ENCODE measurements at places on chromosomes 16 and 17.
A peak's percentile ranks its signal among the peaks of the same experiment; 100 is the strongest.

- DNase-seq, result no peak
These were observed 18.7 kb upstream of the ZNF750 start for GRCh38 chr17:82858376-82859126.

GRCh38 chr16:13923703-13924298 is 3.8 kb downstream of the ERCC4 start:
- DNase-seq, result peak; percentile 76

DNA sequence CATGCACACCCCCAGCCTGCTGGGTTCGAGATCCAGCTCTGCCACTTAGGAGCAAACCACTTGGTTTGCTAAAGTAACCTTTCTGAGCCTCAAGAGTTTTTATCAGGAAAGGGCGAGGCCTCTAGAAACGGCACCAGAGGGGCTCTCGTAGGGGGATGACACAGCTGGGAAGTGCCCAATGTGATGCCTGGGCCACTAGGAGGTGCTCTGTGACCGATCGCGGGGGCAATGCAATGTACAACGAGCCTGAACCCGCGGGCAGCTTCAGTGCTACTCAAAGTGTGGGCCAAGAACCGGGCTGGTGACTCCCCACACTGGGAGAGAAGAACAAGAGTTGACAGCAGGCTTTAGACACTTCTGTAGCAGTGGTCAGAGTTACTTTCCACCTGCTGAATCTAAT is 9.4 kb downstream of the C16orf89 start:
- peak; percentile 51 for DNase-seq

GRCh38 chr16:78368121-78369102 is 269.0 kb downstream of the WWOX start:
- DNase-seq, result no peak

DNA sequence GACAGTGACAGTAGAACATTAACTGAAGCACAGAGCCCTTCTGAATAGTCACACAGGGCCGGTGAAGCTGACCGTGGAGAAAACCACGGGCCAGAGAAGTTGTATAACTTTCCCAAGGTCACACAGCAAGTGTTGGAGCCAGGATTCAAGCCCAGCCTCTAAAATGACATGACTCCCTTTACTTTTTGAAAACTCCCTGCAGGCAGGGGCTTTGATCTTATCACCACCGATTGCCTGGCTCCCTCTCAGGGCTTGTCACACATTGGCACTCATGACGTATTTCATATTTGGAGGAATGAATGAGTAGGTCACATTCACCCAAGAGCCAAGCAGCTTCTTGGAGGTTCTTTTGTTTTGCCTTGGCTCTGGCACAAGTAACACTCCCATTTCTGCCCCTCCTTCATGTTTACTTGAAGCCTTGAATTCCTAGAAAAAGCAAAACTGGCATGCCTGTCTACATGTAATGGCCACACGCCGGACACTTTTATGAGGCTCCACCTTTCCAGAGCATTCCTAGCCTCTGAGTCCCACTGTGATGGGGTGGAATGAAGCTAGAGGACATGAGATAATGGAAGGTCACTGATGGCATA is 13.3 kb upstream of the RBBP6 start:
- no peak for DNase-seq

- no peak for DNase-seq
These were observed 622.1 kb upstream of the CDH5 start for GRCh38 chr16:65744401-65744800.

- peak; percentile 70 for DNase-seq
These were observed 10.2 kb downstream of the EEF2K start for GRCh38 chr16:22216191-22216831.

DNA sequence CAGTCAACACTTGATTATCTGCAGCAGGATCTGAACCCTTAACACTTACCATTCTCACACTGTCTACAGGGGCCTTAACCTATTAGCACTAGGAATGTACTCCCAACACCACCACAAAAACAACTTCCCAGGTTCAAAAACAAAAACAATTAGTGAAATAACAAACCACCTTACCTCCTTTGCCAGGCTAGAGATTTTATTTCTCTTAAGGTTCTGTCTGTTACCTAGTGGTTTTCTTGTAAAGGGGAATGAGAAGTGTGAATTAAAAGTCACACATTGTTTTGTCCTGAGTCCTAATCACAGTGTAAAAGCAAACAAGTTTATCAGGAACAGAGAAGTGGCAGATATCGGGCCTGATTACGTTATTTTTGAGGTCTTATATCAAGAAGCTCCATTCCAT is 9.7 kb downstream of the SMARCE1 start:
- DNase-seq, result no peak

DNA sequence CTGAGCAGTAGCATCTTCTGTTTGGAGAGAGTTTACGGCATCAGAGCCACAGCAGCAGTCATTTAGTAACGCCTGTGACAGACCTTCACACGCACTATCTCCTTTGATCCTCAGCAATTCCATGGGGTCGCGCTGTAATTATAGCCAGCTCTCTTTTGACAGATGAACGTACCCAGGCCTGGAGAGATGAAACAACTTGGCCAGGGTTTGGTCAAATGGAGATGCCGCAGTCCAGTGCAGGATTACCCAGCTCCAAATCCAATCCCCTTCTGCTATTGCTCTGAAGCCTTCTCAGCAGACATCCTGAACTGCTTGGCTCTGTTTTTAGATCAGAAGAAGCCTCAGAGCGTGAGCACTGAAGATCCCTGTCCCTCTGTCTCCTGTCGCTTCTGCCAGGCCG is 83.9 kb downstream of the SOX9 start:
- DNase-seq, result no peak

- DNase-seq, result no peak
These were observed 69.4 kb upstream of the TNRC6C start for GRCh38 chr17:77889135-77889505.

Measured in hematopoietic multipotent progenitor cell treated with erythropoietin and hydrocortisone succinate and interleukin-3 and kit ligand, for 15 days (in vitro differentiated cells).